ENCODE measurements at places on chromosomes 1 and 21. TPM values are rescaled to one million over a fixed set of nuclear protein-coding genes. Genes with fewer than 3 reads are reported as not detected.

DNA sequence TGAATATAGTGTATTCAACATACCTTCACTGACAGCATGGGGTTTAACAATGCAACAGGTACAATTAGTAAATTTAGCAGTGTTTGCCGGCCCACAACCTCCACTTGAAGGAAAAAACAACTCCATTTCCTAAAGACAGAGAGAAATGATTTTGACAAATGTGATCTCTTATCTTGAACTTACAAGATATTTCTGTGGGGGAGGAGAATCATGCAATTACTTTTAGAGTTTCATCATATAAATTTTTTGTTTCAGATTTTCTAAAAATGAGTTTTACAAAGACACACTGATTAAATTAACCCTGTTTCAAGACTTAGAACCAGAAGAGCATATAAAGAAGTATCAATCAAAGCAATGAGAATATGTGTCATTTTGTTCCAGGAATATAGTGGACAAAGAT, 80.3 kb downstream of the NME7 start:
- DNase-seq, result no peak

DNA sequence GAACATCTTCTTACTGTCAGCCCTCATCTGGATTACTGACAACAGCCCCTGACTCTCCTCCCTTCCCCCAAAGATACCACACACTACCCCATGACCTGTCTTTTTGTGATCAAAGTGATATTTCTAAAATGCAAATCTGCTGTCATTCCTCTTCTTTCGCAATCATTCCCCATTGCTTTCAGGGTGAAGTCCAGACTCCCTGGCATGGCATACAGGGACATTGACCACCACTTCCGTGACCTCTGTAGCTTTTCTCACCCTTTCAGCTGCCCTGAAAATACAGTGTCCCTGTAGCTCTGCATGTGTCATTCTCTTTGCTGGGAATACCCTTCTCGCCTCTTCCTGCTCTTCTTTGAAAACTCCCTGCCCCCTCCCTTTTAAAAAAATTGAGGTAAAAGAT, 4.1 kb downstream of the SERINC2 start:
- no peak for DNase-seq

- no peak for DNase-seq
These were observed 102.3 kb downstream of the CDC42BPA start for GRCh38 chr1:227215863-227216510.

DNA sequence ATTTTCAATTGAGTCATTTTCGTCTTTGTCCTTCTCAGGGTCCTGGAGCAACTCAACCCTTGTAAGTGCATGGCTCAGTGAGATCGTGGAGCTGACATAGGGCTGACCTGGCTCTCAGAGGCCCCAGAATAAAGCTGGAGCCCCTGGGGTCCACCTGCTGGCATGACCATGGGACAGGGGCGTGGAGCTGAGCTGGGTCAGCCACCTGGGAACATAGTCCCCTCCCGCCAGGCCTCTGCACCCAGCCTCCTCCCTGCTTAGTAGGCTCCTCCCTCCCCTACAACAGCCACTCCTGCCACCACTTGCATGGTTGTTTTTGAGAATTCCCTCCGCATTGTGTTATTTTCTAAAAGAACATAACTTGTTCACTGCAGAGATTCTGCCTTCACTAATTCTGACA, 3.1 kb upstream of the RIPK4 start:
- no peak for DNase-seq

- DNase-seq, result no peak
These were observed 9.9 kb downstream of the PLOD1 start for GRCh38 chr1:11944358-11944931.

LAMB3 gene
- polyA plus RNA-seq, result not detected

SELENBP1 gene
- polyA plus RNA-seq, result not detected

Data from immature natural killer cell (primary cell).